Endodermal cell (in vitro differentiated cells): ENCODE measurements at places on chromosomes 2 and 18. TPM values are rescaled to one million over a fixed set of nuclear protein-coding genes. Genes with fewer than 3 reads are reported as not detected.
A peak's percentile ranks its signal among the peaks of the same experiment; 100 is the strongest.

DNA sequence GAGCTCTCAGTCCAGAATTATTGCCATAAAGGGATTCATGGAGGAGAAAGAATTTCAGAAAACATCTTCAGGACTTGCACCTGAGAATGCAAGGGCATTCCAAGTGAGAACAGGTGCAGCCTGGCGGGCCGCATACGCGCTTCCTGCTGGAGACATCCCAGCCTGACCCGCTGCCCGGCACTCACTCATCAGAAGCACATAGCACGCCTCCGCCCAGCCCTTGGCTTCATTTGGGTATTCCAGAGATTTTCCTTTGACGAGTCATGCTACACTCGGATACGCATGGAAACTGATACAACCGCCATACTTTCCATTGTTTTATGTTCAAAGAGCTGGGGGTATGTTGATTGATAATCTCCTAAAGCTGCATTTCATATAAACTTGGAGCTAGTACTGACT, 228.0 kb upstream of the ID2 start:
- H3K4me1 ChIP-seq, result peaks cover 4% of the 10 kb centered on the region
- no peak overlapping the region for H3K27ac ChIP-seq
- no peaks in the 10 kb centered on the region for H3K36me3 ChIP-seq
- no peak overlapping the region for H3K4me3 ChIP-seq

PLGLB1 gene
- 0.79 and 2.3 TPM in 2 replicates for total RNA-seq

MC2R gene
- not detected in 3 replicates for total RNA-seq

GRCh38 chr2:222025881-222026271, 272.9 kb downstream of the PAX3 start:
- peak overlapping the region; percentile 21 for H3K27ac ChIP-seq
- no peak overlapping the region for H3K4me3 ChIP-seq
- peak; percentile 72 for DNase-seq
- no peaks in the 10 kb centered on the region for H3K36me3 ChIP-seq
- peaks cover 3% of the 10 kb centered on the region for H3K4me1 ChIP-seq
- peaks cover 30% of the 10 kb centered on the region for H3K27me3 ChIP-seq

DNA sequence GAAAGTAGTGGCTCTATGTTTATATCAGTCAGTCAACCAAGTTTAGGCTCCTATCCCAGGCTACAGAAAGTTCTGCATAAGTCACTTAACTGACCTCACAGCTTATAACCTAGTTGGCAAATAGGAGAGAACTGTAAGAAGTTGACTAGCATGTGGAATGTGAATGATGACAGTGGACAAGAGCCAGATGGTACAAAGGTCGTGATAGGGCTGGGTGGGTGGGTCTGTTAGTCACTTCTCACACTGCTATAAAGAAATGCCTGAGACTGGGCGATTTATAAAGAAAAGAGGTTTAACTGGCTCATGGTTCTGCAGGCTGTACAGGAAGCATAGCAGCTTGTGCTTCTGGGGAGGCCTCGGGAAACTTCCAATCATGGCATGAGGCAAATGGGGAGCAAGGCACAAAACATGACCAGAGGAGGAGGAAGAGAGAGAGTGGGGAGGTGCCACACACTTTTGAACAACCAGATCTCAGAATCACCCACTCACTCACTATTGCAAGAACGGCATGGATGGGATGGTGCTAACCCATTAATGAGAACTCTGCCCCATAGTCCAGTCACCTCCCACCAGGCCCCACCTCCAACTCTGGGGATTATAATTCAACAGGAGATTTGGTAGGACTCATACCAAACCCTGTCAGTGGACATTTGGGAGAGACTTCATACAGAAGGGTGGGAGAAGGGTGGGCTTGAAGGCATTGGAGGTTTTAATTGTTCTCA, 68.8 kb downstream of the LTBP1 start:
- DNase-seq, result no peak
- no peak overlapping the region for H3K27ac ChIP-seq
- H3K36me3 ChIP-seq, result no peaks in the 10 kb centered on the region
- H3K4me1 ChIP-seq, result peaks cover 7% of the 10 kb centered on the region
- no peak overlapping the region for H3K4me3 ChIP-seq

- no peak for DNase-seq
- H3K4me1 ChIP-seq, result no peaks in the 10 kb centered on the region
- no peak overlapping the region for H3K4me3 ChIP-seq
- H3K36me3 ChIP-seq, result no peaks in the 10 kb centered on the region
- H3K27me3 ChIP-seq, result no peaks in the 10 kb centered on the region
Measured at GRCh38 chr18:39796393-39796792, 2158.6 kb upstream of the PIK3C3 start.

GRCh38 chr18:70709144-70709543, 420.3 kb downstream of the SOCS6 start:
- no peak overlapping the region for H3K27ac ChIP-seq
- no peaks in the 10 kb centered on the region for H3K36me3 ChIP-seq
- H3K4me1 ChIP-seq, result no peaks in the 10 kb centered on the region
- no peak for DNase-seq

DNA sequence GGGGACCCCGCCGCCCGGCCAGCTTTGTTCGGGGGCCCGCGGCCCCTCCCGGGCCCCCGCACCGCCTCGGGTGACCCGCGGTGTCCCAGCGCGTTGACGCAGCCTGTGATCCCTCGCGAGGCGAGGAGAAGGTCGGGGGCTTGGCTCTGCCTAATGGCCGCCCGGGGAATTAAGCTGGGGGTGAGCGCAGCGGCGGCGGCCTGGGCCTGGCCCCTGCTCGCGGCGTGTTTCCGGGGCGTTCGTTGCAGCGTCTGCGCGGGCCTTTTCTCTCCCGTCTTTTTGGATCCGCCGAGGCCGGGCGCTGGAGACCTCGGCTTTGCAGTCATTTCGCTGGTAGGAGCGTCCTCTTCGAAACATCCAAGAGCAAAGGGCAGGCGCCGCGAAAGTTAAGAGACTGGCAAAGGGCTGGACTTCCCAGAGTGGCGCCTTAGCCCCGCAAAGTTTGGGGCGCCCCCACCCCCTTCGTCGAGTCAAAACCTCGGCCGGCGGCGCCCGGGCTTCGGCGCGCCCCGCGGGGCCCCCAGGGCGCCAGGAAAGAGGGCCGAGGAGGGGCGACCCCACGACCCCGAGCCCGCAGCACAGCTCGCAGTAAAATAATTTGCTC, 1.3 kb downstream of the SALL3 start:
- no peaks in the 10 kb centered on the region for H3K36me3 ChIP-seq
- peak overlapping the region; percentile 80 for H3K4me3 ChIP-seq
- peak; percentile 72 for DNase-seq
- peak overlapping the region; percentile 13 for H3K27ac ChIP-seq
- peaks cover 9% of the 10 kb centered on the region for H3K4me1 ChIP-seq
- peaks cover 35% of the 10 kb centered on the region for H3K27me3 ChIP-seq

DNA sequence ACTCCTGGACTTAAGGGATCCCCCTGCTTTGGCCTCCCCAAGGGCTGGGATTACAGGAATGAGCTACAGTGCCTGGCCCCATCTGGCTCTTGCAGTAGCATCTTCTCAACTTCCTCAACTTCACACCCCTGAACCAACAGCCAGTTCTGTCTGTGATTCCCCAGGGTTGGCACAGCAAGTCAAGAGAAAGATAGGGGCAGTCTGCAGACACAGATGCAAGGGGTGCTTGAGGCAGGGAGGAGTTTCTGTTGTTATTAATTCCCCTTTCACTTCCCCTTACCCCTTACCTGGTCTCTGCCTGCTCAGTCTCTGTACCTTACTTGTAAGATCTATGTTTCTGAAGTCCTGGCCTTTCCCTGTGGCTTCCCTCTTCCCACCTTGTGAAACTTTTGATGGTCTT, 54.1 kb upstream of the MEX3C start:
- H3K27me3 ChIP-seq, result no peaks in the 10 kb centered on the region
- H3K4me3 ChIP-seq, result no peak overlapping the region
- no peak overlapping the region for H3K27ac ChIP-seq

POTEF gene
- 0.18 to 0.38 TPM (median 0.31 TPM) in 3 replicates for total RNA-seq

CFC1 gene
- 6.4 and 6.9 TPM in 2 replicates for total RNA-seq

DNA sequence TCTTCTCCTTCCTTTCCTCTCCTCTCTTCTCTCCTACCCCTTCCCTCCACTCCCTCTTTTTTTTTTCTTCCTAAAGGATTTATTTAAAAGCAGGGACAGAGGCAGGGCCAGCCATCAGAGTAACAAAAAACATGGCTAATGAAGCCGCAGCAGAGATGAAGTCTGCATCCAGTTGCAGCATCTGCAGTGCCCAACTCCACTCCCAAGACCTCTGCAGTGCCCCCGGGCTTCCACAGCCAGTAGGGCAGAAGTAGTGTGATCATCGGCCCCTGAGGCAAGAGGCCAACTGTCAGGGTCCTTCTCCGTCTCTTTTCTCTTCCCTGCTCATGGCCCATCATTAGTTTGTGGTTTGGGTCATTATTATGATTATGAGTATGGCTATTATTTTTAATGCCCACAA, 4.2 kb upstream of the EGR4 start:
- H3K27me3 ChIP-seq, result peaks cover 90% of the 10 kb centered on the region
- H3K4me3 ChIP-seq, result no peak overlapping the region
- no peak overlapping the region for H3K27ac ChIP-seq
- H3K4me1 ChIP-seq, result peaks cover 3% of the 10 kb centered on the region

- no peak for DNase-seq
- no peak overlapping the region for H3K4me3 ChIP-seq
- H3K27me3 ChIP-seq, result no peaks in the 10 kb centered on the region
- H3K4me1 ChIP-seq, result no peaks in the 10 kb centered on the region
- H3K27ac ChIP-seq, result no peak overlapping the region
Measured at GRCh38 chr2:139454251-139454650, 674.1 kb upstream of the NXPH2 start.

- no peak overlapping the region for H3K4me3 ChIP-seq
- H3K27ac ChIP-seq, result no peak overlapping the region
- no peaks in the 10 kb centered on the region for H3K4me1 ChIP-seq
- no peak for DNase-seq
- no peaks in the 10 kb centered on the region for H3K36me3 ChIP-seq
- no peaks in the 10 kb centered on the region for H3K27me3 ChIP-seq
Measured at GRCh38 chr2:52862801-52863200, 904.8 kb upstream of the CHAC2 start.

GRCh38 chr2:28128281-28128950, 237.9 kb downstream of the BABAM2 start:
- no peak overlapping the region for H3K4me3 ChIP-seq
- H3K27me3 ChIP-seq, result no peaks in the 10 kb centered on the region
- no peaks in the 10 kb centered on the region for H3K4me1 ChIP-seq
- DNase-seq, result no peak
- H3K27ac ChIP-seq, result no peak overlapping the region

DHRS9 gene
- not detected in 2 replicates for total RNA-seq

- H3K27ac ChIP-seq, result no peak overlapping the region
- H3K4me3 ChIP-seq, result no peak overlapping the region
- no peaks in the 10 kb centered on the region for H3K27me3 ChIP-seq
- DNase-seq, result no peak
- H3K36me3 ChIP-seq, result no peaks in the 10 kb centered on the region
Measured at GRCh38 chr2:238658054-238658407, 189.9 kb upstream of the TWIST2 start.
